ENCODE measurements at places on chromosomes 11 and 22. TPM values are rescaled to one million over a fixed set of nuclear protein-coding genes. Genes with fewer than 3 reads are reported as not detected.
A peak's percentile ranks its signal among the peaks of the same experiment; 100 is the strongest.

GRCh38 chr22:31962387-31963125, 18.2 kb downstream of the YWHAH start:
- peaks cover 3% of the 10 kb centered on the region for H3K4me1 ChIP-seq
- no peak for DNase-seq
- peaks cover 10% of the 10 kb centered on the region for H3K36me3 ChIP-seq
- H3K27ac ChIP-seq: no peak overlapping the region
- H3K27me3 ChIP-seq: peaks cover 3% of the 10 kb centered on the region
- no peak overlapping the region for H3K4me3 ChIP-seq

- H3K4me1 ChIP-seq: peaks cover 3% of the 10 kb centered on the region
- no peak for DNase-seq
- no peaks in the 10 kb centered on the region for H3K36me3 ChIP-seq
- H3K27ac ChIP-seq: no peak overlapping the region
- H3K27me3 ChIP-seq: no peaks in the 10 kb centered on the region
- no peak overlapping the region for H3K4me3 ChIP-seq
Observed at GRCh38 chr11:9982796-9983579, 311.0 kb downstream of the SBF2 start.

- peaks cover 8% of the 10 kb centered on the region for H3K4me1 ChIP-seq
- DNase-seq: no peak
- no peaks in the 10 kb centered on the region for H3K36me3 ChIP-seq
- H3K27me3 ChIP-seq: peaks cover 19% of the 10 kb centered on the region
- no peak overlapping the region for H3K27ac ChIP-seq
Observed at GRCh38 chr11:95734009-95734572, 55.5 kb downstream of the FAM76B start.

GRCh38 chr22:43995798-43996169, 28.3 kb upstream of the PARVB start:
- DNase-seq: no peak
- peaks cover 28% of the 10 kb centered on the region for H3K4me1 ChIP-seq
- H3K4me3 ChIP-seq: peak overlapping the region; percentile 83
- H3K27me3 ChIP-seq: no peaks in the 10 kb centered on the region
- H3K27ac ChIP-seq: peak overlapping the region; percentile 91
- H3K36me3 ChIP-seq: peaks cover 65% of the 10 kb centered on the region

- H3K36me3 ChIP-seq: no peaks in the 10 kb centered on the region
- H3K27me3 ChIP-seq: peaks cover 11% of the 10 kb centered on the region
- no peak for DNase-seq
- peaks cover 4% of the 10 kb centered on the region for H3K4me1 ChIP-seq
Observed at GRCh38 chr11:111570796-111571195, 30.3 kb downstream of the LAYN start.

DNA sequence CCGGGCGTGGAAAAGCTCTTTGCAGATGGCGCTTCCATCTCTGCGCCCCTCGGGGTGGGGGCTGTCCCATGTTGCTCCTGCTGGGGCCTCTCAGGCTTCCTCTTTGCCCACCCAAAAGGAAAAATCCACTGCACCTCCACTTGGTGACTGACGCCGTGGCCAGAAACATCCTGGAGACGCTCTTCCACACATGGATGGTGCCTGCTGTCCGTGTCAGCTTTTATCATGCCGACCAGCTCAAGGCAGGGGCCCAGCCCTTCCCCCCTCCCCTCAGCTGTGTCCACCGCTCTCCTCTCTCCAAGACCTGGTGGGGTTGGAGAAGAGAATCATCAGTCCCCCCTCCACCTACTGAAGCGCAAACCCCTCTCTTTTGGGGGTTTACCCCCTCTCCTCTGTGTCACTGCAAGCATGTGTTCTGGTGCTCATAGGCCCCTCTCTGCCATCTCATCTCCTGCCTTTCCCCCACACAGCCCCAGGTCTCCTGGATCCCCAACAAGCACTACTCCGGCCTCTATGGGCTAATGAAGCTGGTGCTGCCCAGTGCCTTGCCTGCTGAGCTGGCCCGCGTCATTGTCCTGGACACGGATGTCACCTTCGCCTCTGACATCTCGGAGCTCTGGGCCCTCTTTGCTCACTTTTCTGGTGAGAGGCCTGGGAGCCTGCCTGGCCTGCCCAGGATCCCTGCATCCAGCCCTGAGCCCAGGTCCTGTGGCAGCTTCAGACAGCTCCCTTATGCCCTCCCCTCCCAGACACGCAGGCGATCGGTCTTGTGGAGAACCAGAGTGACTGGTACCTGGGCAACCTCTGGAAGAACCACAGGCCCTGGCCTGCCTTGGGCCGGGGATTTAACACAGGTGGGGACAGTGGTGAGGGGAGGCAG, 1.8 kb downstream of the LARGE2 start:
- H3K4me1 ChIP-seq: peaks cover 38% of the 10 kb centered on the region
- peaks cover 18% of the 10 kb centered on the region for H3K27me3 ChIP-seq
- no peaks in the 10 kb centered on the region for H3K36me3 ChIP-seq
- no peak for DNase-seq
- H3K27ac ChIP-seq: no peak overlapping the region

GRCh38 chr11:8671651-8672062, 10.8 kb downstream of the TRIM66 start:
- H3K27ac ChIP-seq: peak overlapping the region; percentile 12
- peaks cover 36% of the 10 kb centered on the region for H3K36me3 ChIP-seq
- peaks cover 5% of the 10 kb centered on the region for H3K4me1 ChIP-seq
- no peak for DNase-seq
- no peak overlapping the region for H3K4me3 ChIP-seq

DNA sequence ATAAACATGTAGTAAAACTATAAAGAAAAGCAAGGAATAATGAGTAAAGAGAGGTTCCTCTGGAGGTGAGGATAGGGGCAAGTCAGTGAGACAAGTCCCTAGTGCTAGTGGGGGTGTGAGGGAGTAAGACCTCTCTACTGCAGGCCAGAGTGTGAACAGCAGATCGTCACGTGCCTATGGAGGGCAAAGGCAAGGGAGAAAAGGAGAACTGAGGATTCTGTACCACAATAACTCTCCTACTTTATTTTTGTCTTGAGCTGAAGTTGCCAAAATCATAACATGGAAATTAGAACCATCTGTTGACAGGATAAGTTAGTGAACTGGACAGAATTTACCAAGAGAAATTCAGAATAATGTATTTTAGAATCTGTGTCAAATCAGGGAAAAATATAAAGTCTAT, 77.6 kb downstream of the ENTHD1 start:
- no peaks in the 10 kb centered on the region for H3K4me1 ChIP-seq
- H3K4me3 ChIP-seq: no peak overlapping the region
- H3K27me3 ChIP-seq: peaks cover 32% of the 10 kb centered on the region

- no peak for DNase-seq
- H3K4me1 ChIP-seq: peaks cover 11% of the 10 kb centered on the region
- no peak overlapping the region for H3K4me3 ChIP-seq
- H3K27ac ChIP-seq: no peak overlapping the region
- H3K36me3 ChIP-seq: no peaks in the 10 kb centered on the region
Observed at GRCh38 chr11:73223998-73224730, 6.1 kb downstream of the P2RY2 start.

Gene SCN3B
- not detected for total RNA-seq
